Kidney epithelial cell (primary cell): ENCODE measurements at places on chromosomes 4 and X.
A peak's percentile ranks its signal among the peaks of the same experiment; 100 is the strongest.

GRCh38 chr4:120659616-120660170, 262.8 kb downstream of the PRDM5 start:
- DNase-seq: no peak

- no peak for DNase-seq
Measured at GRCh38 chrX:22585831-22586230, 313.1 kb downstream of the CBLL2 start.

DNA sequence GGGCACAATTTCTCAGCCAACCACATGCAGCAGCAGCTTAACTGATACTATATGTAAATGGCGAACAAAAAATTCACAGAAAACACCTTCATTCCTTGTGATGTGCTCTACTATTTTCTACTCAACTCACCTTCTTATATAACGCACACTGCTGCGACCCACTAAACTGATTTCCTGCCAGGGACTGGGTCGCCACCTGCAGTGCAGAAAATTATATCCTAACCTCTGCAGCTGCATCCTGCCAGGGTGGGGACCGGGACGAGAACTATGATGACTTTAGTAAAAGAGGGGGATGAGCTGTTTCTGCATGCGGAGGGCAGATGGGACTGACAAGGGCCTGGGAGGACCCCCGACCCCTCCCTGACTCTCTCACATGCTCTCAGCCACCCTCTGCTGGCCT, 27.4 kb downstream of the ABLIM2 start:
- no peak for DNase-seq

DNA sequence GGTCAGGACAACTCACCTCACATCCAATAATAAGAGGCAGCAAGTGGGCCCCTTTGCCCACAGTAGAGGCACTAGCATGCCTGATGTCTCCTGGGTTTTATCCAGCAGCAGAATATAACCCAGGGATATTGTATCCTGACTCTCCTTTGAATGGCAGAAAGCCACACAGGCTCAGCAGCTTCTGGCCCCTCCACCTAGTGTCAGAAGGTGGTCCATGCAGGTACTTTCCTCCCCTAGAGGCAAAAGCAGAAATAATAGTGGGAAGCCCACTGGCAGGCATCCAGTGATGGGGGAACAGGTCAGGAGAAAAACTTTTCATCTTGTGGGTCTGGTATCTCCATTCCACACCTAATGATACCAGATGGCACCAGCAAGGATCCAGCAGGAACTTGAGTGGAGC, 75.5 kb upstream of the IRS4 start:
- DNase-seq: no peak

DNA sequence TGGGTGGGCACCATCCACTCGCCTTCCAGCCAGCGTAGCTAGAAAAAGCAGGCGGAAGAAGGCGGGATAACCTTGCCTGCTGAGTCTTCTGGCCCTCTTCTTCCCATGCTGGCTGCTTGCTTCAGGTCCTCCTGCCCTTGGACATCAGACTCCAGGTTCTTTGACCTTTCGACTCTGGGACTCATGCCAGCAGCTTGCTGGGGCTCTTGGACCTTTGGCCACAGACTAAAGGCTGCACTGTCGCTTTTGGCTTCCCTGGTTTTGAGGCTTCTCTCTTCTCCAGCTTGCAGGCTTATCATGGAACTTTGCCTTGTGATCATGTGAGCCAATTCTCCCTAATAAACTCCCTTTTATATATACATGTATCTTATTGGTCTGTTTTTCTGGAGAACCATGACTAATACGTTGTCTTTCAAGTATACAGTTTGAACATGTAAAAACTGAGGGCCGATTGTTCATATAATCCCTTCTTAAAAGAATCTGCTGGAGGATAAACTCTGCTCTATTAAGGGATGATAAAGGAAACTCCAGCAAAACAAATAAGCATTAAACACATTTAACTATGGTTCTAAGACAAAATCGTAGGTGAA, 116.6 kb upstream of the LCORL start:
- no peak for DNase-seq

GRCh38 chr4:76630741-76631140, 195.7 kb downstream of the SHROOM3 start:
- DNase-seq: no peak

GRCh38 chr4:22842360-22843018, 149.8 kb downstream of the GBA3 start:
- DNase-seq: no peak

DNA sequence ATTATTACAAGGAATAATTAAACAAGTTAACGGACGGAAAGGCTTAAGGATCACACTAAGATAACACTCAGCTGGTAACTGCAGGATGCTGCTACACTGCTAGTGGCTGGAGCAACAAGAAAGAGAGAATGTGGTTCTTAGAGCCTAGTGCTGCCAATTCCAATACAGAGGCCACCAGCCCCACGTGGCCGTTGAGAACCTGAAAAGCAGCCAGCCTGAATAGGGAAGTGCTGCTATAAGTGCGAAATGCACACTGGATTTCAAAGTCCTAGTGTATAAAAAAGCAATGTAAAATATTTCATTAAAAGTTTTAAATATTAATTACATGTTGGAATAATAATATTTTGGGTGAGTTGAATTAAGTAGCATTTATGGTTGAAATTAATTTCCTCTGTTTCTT, 257.3 kb upstream of the TAPT1 start:
- DNase-seq: no peak

GRCh38 chrX:13520351-13520750, 49.0 kb upstream of the EGFL6 start:
- no peak for DNase-seq

GRCh38 chrX:149131774-149132173, 373.3 kb downstream of the IDS start:
- peak; percentile 32 for DNase-seq

- DNase-seq: peak; percentile 54
Measured at GRCh38 chr4:16196482-16197393, 29.5 kb downstream of the TAPT1 start.

- no peak for DNase-seq
Measured at GRCh38 chr4:138407329-138407728, 165.2 kb upstream of the SLC7A11 start.

DNA sequence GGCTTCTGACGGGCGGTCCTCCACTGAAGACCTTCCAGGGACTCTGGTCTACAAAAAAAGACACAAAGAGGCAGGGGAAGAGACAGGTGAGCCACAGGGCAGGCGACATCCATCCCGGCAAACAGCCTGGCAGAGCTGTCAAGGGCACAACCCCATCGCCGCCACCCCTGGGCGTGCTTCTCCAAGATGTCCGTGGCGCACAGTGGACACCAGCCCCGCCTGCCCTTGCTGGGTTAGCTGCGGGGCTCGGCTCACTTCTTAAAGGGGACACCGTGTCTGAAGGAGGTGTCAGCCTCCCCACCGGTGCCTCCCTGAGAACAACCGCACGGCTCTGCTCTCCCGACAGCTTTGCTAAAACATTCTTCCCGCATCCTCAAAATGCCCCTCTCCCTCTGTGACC, 28.4 kb downstream of the FAM53A start:
- DNase-seq: no peak

DNA sequence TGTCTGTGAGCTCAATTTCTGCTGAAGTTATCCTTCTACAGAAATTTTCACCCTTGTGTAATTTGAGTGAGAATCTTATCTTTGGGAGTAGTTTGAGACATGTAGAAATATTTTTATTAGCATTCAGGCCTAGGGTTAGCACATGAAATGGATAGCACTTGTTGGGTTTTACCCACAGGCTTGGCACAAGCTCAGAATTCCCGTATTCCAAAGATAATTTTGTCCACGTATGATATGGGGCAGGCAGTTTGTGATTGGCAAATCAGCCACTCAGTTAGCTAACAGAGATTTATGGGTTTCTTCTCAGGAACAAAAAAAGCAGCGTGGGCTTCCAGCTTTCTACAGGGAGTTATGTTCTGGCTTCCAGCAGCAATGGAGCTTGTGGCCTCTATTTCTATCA, 117.9 kb upstream of the DCAF8L1 start:
- DNase-seq: no peak

DNA sequence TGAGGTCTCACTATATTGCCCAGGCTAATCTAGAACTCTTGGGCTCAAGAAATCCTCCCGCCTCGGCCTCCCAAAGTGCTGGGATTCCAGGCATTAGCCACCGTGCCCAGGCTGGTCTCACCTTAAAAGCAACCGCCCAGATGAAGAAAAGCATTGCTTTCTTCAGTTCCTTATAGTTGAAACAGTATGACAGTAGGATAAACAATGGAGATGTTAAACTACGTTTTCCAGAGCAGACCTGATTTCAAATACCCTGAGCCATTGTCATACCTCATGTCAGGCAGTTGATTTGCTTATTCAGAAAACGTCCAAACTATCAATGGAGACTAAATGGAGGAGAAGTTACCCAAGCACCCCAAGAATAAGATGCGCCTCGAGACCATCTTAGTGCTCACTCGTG, 26.3 kb upstream of the TMEM131L start:
- no peak for DNase-seq

- no peak for DNase-seq
Measured at GRCh38 chr4:183830438-183830985, 74.6 kb upstream of the STOX2 start.

DNA sequence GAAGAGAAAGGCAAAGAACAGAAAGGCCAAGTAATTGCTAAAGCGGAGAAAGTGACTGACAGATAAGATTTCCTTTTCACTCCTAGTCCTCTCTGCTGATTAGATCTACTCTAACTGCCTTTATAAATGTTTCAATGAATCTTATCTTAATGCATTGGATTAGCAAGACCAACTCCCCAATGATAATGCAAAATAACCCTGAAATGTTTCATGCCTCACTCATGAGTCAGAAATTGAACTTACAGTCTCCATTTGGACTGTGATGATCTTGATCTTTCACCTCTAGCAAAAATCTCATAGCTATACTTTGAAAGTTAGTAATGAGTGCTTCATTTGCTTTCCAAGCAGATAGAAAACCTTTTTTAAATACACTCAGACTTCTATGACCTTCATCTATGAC, 26.5 kb downstream of the SLC10A7 start:
- no peak for DNase-seq

GRCh38 chrX:139826065-139827044, 106.5 kb downstream of the ATP11C start:
- DNase-seq: no peak

DNA sequence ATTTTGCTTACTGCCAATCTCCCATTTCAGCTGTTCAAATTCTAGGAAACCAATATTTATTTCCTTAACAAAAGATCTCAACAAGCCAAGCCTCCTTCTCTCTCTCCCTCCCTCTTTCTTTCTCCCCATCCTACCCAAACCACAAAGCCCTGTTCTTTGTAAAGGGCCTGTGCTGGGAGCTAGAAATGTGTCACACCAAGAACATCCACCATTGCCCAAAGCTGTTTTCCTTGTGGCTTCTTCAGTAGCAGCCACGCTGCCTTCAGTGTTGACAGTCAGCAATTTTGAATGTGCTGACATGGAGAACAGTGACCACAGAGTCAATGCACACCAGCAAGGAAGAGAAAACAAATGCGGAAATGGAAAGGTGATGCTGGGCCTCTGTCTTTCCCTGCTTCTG, 203.0 kb downstream of the MAML3 start:
- no peak for DNase-seq

DNA sequence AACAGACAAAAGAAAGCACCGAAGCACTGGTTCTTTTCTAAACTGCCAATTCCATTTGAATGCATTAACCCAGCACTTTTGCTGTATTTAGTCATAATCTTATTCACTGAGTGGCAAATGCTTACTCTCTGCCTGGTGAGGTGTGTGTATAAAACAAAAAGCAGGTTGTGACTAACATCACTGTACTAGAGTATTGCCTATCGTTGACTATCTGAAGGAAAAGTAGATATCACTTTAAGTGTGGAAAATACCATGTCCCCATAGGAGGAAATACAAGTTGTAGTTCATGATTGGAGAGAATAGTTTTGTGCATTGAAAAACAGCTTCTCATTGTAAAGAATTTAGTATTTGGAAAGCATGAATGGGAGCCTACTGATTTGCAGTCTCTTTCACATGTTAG, 2.7 kb downstream of the PDLIM5 start:
- DNase-seq: no peak

- DNase-seq: no peak
Measured at GRCh38 chr4:174398728-174399127, 115.0 kb downstream of the CEP44 start.

GRCh38 chr4:84504821-84505220, 5.7 kb upstream of the NKX6-1 start:
- DNase-seq: no peak

GRCh38 chr4:6228158-6229067, 28.1 kb upstream of the JAKMIP1 start:
- no peak for DNase-seq

DNA sequence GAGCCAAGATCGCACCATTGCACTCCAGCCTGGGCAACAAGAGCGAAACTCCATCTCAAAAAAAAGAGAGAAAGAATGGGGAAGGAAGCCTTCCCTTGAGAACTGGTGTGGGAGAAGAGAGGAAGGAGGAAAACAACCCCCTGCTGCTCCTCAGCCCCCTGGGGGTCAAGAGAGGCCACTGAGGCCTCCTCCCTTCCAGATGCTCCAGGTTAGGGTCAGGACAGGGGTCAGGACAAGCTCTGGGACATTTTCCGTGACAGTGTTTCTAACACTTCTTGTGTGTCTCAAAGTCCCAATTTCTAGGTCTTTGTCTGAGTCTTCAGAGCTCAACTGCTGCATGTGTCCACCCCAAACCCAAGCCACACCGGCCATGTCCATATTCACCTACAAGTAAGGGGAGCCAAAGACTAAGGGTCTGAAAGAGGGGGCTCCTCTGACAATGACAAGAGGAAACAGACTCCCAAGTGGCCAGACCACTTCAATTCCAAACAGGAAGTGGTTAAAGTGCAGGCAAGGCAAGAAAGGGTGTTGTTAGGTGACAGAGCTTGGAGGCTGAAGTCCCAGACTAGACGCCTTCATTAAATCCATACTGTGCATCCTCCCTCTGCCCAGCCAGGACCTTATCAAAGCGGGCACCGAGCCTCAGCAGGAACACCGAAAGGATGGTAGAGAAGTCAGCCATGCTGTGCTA, 8.3 kb downstream of the L1CAM start:
- DNase-seq: no peak

- no peak for DNase-seq
Measured at GRCh38 chrX:101973066-101973465, 41.2 kb upstream of the ZMAT1 start.

DNA sequence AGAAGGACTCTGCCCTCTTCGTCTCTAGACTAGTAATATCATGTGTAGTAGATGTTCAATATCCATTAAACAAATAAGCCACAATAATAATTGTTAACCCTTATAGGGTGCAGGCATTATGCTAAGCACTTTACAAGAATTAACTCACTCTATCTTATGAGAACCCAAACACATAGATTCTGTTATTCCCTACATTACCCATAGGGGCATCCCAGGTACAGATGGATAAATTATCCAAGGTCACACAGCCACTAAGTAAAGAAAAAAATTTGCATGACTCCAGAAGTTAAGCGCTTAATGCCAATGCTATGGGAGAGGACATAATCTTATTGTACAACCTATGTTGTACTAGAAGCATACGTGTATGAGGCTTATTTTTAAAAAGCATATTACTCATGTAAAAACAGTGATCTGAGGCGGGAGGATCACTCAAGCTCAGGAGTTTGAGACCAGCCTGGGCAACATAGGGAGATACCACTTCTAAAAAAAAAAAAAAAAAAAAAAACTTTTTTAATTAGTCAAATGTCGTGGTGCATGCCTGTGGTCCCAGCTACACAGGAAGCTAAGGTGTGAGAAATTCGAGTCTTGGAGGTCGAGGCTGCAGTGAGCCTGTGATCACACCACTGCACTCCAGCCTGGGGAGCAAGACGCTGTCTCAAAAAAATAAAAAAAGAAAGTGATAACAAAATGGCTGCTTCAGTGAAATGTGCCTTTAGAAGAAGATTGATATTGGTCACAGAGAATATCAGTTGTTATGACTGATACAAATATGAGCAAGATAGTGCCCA, 13.6 kb downstream of the LDB2 start:
- no peak for DNase-seq

- DNase-seq: peak; percentile 43
Measured at GRCh38 chr4:148926276-148927260, 484.4 kb upstream of the NR3C2 start.

GRCh38 chrX:133645977-133646718, 230.9 kb upstream of the GPC4 start:
- DNase-seq: no peak
